ENCODE measurements at places on chromosomes 16 and 17.

DNA sequence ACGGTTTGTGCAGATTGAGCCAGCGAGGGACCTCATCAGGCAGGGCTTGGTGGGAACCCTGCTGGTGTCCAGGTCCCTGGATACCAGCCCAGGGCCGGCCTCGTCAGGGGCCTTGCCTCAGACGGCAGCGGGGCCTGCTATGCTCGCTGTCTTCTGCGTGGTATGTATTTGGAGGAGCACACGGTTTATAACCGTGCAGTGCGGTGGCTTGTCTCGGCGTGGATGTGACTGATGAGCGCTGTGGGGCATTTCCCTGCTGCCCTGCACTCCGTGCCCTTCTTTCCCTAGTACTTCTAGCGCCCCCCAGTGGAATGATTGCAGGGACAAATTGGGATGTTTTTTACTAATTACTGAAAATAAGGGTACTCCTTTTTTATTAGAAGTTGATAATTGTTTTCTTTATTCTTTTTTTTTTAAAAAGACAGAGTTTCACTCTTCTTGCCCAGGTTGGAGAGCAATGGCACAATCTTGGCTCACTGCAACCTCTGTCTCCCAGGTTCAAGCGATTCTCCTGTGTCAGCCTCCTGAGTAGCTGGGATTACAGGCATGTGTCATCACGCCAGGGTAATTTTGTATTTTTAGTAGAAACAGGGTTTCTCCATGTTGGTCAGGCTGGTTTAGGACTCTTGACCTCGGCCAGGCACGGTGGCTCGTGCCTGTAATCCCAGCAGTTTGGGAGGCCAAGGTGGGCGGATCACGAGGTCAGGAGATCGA lies 15.3 kb downstream of the TBCD start:
- no peak for DNase-seq

- DNase-seq: no peak
Measured at GRCh38 chr17:76700617-76701470, 9.9 kb downstream of the MXRA7 start.

GRCh38 chr17:45357364-45357997 lies 40.7 kb upstream of the MAP3K14 start:
- no peak for DNase-seq

DNA sequence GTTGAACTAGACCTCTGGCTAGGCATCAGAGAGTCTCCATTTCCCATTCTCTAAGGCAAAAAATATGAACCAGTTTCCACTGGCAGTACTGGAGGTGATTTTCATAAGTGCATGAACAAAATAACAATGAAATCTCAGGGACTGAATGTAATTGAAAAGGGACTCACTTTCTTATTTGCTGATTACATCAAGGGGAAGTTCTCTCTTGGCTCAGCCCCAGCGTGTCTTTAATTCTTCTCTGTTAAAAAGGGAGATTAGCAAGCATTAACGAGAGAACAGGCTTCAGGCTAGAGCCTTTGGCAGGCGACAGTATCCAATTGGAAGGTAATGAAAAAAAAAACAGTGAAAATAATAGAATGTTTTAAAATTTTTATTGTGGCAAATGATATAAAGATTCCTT lies 34.0 kb upstream of the ADAMTS18 start:
- DNase-seq: no peak

DNA sequence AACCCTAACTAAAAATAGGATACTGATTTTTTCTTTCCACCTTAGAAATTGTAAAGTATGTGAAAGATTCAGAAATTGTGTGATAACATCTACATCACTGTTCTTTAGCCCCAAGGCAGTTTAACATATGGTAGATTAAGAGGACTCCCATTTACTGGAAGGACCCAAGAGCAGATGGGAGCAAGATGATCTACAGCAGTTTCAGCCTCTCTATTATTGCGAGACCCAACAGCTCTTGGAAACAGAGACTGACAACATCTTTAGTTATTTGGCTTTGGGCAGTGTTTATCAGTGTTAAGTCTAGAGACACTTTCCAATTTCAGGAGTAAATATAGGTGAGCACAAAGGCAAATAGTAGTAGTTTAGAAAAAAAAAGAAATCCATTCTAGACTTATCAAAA lies 124.9 kb upstream of the CORO6 start:
- no peak for DNase-seq

GRCh38 chr17:40194821-40195220 lies 17.6 kb downstream of the RAPGEFL1 start:
- no peak for DNase-seq

- DNase-seq: no peak
Measured at GRCh38 chr16:84794626-84795025, 25.2 kb upstream of the CRISPLD2 start.

GRCh38 chr16:56238188-56238587 lies 46.9 kb downstream of the GNAO1 start:
- no peak for DNase-seq

- no peak for DNase-seq
Measured at GRCh38 chr17:30363715-30364202, 15.0 kb upstream of the CPD start.

GRCh38 chr17:550463-551180 lies 164.0 kb downstream of the VPS53 start:
- no peak for DNase-seq

DNA sequence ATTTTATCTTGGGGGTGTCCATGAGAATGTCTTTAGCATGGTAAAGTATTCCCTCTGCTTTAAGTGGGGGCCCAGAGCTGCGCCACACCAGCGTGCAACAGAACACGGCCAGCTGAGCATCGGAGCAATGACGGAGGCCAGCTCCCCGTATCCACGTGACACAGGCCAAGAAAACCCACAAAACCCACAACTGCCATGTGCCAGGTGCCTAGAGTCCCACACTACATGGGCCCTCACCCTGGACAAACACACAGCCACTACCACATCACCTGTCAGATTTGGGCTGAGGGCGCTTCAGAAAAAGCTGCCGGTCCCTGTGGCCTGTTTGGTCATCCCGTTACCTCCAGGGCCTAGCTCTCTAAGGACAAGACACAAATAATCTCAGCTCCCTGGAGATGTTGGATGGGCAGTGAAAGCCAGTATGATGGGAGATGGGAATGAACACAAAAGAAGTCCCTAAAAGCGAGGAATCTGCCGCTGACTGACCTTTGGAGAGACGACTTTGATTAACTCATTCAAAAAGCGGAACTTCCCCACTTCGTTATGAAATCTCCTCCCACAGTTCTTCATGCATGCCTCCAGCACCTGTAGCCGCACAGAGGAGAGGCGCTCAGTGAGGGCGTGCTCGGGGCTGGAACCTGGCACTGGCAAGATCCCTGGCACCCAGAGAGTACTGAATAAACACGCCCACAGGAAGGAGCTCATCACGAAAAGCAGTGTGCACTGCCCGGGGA lies 17.1 kb downstream of the GGA3 start:
- no peak for DNase-seq

- DNase-seq: no peak
Measured at GRCh38 chr17:1398931-1399678, 917 bp downstream of the YWHAE start.

- DNase-seq: no peak
Measured at GRCh38 chr16:79008869-79009179, 591.7 kb downstream of the MAF start.

DNA sequence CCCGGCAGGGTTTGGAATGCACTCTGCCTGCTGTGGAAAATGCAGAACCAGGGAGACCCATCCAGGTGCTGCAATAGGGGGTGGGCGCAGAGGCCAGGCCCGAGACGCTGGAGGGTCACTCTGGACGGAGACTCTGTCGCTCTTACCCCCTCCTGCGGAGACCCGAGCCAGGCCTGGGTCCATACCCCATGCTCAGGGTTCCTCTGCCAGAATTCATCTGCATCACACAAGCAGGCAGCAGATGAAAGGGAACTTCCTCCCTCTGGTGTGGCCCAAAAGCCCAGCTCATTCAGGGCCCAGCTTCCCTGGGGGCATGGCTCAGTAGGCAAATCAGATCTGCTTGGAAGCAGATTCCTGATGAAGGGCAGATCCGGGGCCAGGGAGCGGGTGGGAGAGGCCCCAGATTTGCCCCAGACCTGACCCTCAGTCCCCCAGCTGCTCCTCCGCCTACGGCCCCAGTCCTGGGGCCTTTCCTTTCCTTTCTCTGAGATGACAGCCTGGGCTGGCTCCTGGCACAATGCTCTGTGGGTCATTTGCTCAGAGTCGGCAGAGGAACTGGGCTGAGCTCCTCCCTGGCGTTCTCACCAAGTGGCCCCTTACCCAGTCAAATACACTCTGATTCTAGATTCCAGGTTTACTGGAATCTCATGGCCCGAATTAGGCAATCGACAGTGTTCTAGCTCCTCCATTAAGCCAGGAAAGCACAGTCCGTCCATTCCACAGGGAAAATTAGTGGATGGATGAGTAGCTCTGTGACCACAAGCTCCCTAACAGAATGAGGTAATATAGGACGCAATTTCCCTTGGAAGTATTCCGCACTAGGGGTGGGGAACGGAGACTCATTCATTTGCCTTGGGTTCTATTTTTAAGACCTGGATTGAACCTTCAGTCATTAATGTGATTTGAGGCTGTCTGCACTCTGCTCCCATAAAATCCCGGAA lies 19.1 kb upstream of the RASD1 start:
- DNase-seq: no peak

DNA sequence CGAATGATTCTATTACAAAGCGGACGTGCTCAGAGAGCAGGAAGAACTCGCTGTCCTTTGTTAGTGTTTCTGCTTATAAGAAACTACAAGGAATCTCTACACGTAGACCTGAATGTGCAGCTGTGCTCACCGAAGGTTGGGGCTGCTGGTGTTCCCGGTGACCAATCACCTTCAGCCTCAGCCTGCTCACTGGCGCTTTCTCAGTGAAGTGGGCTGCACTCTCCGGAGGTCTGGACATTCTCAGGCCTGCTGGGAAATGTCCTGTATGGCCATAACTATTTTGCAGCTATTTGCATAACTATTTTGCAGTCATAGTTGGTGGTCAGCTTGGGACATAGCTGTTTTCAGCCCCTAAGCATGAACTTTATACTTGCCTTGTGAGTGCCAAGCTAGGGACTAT lies 9.7 kb upstream of the CIAO3 start:
- DNase-seq: no peak

- DNase-seq: no peak
Measured at GRCh38 chr17:57294101-57294500, 37.8 kb downstream of the MSI2 start.

GRCh38 chr17:40323391-40324381 lies 14.7 kb downstream of the RARA start:
- DNase-seq: no peak

DNA sequence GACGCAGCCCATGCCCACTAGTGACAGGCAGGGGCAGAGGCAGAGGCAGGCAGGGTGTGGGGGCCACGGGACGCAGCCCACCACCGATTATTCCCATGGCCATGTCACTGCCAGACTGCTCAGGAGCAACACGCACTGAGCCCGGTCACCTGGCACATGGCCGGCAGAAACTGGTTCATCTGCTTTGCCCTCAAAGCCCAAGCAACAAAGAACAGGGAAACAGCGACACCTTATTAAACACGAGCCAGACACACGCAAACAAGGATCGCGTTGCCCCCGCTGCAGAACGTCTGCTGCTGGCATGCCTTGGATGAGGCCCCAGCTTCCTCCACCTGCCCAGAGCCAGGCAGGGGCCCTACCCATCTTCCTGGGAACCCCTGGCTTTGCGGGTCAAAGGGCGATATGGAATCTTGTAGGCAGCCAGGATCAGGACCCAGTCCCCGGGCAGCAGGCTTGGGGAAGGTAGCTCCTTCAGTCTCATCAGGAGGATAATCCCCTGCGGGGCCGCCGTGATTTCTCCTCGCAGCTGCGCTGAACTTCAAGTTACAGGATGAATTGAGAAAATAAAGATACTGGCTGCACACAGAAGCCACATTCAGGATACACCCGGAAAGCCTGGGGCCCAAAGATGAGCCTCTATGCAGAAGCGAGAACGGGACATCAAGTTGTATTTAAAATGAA lies 4.8 kb downstream of the TBC1D16 start:
- no peak for DNase-seq

DNA sequence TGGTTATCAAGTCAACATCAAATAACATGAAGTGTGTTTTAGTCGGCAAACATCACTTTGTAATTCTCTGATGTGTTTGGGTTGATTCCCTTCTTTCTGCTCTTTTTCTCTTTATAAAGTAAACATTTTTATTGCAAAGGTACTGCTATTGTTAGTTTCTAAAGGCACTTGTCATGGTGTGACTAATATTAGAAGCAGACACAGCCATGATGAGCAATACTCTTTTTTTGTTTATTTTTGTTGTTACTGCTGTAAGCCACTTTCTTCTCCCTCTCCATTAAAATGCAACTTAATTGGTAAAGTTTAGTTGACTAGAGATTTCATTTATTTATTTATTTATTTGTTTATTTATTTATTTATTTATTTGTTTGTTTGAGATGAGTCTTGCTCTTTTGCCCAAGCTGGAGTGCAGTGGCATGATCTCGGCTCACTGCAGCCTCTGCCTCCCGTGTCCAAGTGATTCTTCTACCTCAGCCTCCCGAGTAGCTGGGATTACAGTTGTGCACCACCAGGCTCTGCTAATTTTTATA lies 424.7 kb downstream of the WWOX start:
- DNase-seq: no peak

GRCh38 chr17:49572806-49573420 lies 2.8 kb upstream of the NXPH3 start:
- no peak for DNase-seq

Data from glomerular endothelial cell (primary cell).